ENCODE measurements at places on chromosomes 12 and 14.
A peak's percentile ranks its signal among the peaks of the same experiment; 100 is the strongest.

GRCh38 chr14:75063491-75064204 lies at the start of gene ACYP1:
Gene ACYP1 (minus strand): TSS chr14:75064024. CDS start chr14:75063553, 471 bp downstream.
- peak; percentile 89 for DNase-seq

DNA sequence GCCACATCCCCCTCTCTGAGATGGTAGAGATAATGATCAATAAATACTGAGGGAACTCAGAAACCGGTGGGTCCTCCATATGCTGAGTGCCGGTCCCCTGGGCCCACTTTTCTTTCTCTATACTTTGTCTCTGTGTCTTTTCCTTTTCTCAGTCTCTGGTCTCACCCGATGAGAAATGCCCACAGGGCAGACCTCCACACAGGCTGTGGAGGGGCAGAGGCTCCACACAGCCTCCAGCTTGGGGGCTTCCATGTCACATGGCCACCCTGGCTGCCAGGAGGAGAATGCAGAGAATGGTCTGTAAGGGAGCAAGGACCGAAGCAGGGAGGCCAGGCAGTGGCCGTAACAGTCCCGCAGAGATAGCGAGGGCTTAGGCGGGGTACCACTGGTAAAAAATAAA lies 105.9 kb downstream of the NTF3 start:
- DNase-seq, result no peak

DNA sequence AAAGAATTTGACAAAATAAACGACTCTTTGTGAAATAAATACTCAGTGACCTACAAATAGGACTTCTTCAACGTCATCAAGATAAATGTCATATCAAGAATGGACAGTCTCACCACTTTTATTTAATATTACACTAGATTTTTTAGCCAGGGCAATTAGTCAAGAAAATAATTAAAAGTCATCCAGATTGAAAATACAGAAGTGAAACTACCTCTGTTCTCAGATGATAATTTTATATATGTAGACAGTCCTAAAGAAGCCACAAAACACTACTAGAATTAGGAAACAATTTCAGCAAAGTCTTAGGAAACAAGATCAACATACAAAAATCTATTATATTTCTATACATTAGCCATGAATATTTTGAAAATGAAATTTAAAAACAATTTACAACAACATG lies 689.6 kb upstream of the SEL1L start:
- DNase-seq, result no peak

DNA sequence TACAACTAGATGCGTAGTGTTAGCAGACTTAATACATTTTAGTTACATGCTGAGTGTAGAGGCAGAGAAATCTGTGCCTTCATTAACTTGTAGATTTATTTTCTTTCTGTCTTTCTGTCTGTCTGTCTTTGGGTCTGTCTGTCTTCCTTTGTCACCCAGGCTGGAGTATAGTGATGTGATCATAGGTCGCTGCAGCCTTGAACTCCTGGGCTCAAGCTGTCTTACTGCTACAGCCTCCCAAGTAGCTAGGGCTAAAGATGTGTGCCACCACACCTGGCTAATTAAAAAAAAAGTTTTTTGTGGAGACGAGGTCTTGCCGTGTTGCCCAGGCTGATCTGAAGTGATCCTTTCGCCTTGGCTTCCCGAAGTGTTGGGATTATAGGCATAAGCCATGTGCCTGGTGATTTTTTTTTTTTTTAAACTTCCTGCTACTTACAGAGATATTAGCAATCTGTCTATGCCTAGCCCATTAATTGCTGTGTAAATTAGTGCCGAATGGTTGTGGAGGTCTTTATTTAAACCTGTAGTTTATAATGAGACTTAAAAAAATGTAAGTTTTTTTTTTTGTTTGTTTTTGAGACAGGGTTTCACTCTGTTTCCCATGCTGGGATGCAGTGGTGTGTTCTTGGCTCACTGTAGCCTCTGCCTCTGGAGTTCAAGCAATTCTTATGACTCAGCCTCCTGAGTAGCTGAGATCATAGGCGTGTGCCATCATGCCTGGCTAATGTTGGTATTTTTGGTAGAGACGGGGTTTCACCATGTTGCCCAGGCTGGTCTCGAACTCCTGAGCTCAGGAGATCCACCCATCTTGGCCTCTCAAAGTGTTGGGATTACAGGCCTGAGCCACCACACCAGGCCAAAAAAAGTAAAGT lies 22.8 kb downstream of the ERC1 start:
- DNase-seq, result no peak

DNA sequence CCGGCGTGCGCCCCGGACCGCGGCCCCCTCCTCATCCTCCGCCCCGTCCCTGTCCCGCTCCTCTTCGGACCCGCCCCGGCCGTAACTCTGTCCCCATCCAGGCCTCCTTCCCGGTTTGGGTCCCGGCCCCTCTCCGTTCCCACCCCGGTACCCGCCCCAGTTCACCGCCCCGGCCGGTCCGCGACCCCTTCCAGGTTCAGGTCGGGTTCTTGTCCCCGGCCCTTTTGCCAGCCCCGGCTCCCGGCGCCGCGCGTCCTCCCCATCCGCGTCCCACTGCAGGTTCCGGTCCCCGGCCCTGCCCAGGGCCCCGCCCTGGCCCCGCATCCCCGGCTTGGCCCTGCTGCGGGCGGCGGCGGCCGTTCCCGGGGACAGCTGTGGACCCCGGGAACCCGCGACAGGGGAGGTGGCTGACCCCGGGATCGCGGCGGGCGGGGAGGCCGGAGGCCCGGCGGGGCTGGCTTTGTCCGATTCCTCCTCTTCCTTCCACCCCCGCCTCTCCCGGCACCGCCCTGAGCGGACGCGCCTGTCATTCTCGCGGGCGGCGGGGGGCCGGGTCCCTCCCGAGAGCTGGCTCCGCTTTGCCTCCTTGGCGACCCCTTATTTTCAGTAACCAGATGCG lies 601 bp downstream of the KLC1 start:
- DNase-seq, result peak; percentile 26

- DNase-seq, result no peak
Observed at GRCh38 chr14:54782751-54783659, 119.6 kb downstream of the GCH1 start.

DNA sequence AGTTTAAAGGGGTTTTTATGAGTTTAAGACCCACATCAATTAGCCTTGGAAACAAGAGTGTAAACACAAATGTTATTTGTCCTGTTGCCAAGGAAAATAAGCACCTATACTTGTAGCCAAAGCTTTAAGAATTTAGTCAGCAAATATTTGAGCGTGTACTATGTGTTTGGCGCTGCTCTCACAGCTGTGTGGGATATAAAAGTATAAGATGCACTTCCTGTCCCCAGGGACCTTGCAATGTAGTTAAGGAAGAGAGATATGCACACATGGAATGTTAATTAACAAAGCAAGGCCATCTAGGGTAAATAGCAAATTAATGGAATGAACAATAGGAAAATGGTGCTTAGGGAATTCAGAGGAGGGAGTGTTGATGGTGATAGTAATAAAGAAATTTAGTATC lies 134.9 kb upstream of the SRRM4 start:
- DNase-seq, result no peak

DNA sequence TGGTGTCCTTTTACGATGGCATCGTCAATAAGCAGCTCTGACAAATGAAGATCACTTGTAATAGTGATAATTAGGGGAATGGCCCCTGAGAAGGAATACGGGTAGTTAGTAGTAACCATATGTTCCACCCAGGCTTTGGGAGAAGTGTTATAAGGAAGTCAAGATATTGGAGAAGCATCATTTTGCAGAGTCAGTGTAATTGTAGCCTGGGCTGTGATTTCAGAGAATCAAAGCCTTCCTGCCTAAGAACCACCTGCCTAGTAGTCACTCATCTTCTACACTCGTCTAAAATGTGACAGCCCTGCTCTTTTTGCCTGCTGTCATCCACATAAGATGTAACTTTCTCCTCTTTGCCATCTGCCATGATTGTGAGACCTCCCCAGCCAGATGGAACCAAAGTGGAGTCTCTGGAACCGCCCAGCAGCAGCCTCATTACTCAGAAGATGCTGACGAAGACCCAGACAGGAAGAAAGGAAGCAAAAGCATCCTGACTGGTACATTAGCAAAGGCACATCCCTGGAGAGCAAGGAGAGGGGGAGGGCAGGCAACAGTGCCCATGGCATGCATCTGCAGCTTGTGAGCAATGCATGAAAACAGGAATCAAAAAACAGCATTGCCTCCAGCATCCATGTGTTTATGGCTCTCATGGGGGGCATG lies 12.6 kb upstream of the EDDM3A start:
- no peak for DNase-seq

DNA sequence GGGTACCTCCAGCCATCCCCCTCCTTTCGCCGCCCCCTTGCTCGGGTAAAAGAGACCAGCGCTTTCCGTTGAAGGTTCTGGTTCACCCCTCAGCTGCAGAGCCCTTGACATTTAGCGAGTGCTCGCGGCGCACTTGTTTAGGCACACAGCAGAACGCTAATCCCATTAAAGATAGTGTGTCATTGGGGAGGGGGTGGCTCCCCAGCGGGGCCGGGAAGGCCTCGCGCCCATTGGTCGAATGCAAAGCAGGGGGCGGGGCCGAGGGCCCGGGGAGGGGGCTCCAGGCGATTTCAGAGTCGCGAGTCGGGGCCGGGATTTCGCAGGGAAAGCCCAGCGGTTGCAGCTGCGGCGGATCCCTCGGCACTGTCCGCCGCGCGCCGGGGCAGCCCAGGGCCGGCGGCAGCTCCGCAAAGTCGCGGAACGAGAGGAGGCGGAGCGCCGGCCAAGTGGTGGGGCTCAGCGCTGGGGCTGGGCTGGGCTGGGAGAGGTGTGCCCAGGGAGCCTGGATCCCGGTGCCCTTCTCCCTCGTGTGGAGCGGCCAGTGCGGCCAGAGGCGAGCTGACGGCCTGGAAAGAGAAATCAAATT lies 122.9 kb downstream of the TSPAN9 start:
- DNase-seq, result no peak

DNA sequence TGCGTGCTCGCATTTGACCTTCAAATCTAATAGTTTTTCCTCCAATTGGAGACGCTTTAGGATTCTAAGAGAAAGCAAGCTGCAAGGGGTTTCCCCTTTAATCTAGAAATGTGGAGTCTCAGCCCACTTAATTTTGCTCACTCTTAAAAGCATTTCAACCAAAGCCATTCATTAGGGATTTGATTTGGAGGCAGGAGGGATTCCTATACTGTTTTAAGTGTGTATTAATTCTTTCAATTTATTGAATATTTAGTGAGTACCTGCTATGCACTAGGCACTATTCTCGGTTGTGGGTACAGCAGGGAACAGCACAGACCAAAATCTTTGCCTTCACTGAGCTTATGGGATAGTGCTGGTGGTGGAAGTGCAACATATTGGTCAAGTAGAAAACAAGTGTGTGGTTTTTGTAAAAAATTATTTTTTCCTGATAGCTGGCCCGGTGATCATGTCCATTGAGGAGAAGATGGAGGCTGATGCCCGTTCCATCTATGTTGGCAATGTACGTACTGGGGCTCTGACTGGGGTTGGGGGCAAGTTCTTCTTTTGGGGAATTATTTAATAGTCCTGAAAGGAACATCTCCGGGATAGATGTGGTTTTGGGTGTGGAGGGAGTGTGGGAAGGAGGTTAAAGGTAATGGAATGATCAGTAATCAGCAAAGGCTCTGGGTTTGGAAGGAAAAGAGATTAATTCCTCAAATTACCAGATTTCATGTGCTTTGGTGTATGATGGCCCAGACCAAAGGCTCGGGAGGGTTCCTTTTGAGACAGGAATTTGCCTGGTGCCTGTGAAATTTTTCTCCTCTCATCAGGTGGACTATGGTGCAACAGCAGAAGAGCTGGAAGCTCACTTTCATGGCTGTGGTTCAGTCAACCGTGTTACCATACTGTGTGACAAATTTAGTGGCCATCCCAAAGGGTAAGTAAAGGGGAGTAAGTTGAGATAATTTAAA lies 1.6 kb downstream of the PABPN1 start:
- no peak for DNase-seq

- no peak for DNase-seq
Observed at GRCh38 chr14:99520571-99521081, 39.4 kb downstream of the CCNK start.

DNA sequence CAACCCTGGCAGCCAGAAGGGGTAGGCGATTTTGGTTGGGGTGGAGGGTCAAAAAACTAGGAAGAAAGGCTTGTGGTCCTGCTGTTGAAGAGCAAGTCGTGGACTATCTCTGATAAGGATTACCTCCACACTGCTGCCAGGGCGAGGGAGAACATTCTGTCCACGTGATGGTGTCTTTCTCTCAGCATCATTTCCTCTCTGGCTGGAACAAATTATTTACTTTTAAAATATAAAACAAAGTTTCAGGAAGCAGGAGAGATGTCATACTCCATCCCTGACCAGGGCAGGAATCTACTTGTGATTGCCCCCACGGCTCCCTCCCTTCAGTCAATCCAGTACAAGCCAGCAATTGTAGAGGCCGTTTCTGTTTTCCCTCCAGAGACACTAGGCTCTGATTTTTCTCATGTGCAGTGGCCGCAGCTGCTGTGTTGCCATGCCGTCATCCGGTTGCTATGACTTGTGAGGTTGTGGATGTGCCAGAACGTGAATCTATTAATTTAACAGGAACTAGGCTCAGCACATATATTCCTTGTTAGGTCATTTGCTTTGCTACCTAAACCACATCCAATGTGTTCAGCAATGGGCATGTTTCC lies 61.5 kb upstream of the PTGR2 start:
- DNase-seq, result no peak

GRCh38 chr12:83113945-83114344 lies 427.2 kb downstream of the TMTC2 start:
- DNase-seq, result no peak

DNA sequence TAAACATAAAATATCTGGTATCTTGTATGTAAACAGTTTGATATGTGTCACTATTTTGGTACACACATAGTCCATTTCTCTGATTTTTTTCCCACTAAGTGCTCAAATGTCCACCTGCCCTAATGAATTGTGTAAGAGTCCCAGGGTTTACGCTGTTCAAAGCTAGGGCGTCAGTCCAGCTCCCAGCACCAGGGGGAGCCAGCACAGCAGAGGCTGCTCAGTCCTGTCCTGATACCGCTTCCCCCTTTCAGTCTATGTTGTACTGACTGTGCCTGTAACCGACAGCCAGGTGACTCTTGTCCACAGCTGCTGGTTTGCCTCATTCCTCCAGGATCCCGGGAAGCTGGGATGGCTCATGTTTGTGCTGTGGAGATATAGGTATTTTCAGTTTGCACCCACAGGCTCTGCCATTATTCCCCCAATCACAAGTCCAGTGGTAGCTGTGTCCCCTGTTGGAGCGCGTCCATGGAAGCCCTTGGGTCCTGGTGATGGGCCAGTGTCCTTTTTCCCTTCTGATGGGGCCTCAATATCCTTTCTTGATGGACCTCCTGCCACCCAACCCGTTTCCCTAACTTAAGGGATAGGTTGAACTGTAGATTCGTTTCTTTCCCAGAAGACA lies 242.0 kb downstream of the NEDD1 start:
- no peak for DNase-seq

GRCh38 chr14:89178376-89178775 lies 238.7 kb downstream of the FOXN3 start:
- no peak for DNase-seq

GRCh38 chr12:114011711-114012110 lies 45.6 kb upstream of the RBM19 start:
- no peak for DNase-seq

- no peak for DNase-seq
Observed at GRCh38 chr12:103589517-103589916, 2.4 kb downstream of the STAB2 start.
